ENCODE measurements at places on chromosomes 5 and 9. TPM values are rescaled to one million over a fixed set of nuclear protein-coding genes. Genes with fewer than 3 reads are reported as not detected.

Gene HTR1A
- total RNA-seq, result not detected

Gene CAAP1
- total RNA-seq, result 22.2 TPM

Gene DOLPP1
- total RNA-seq, result 11.1 TPM

Gene CNTLN
- total RNA-seq, result 3.0 TPM

Gene COL15A1
- 8.0 TPM for total RNA-seq

Gene PCDHGA12
- 6.8 TPM for total RNA-seq

Gene WNT8A
- total RNA-seq, result not detected

Gene SHOC1
- 0.91 TPM for total RNA-seq

Gene DCAF12
- 31.3 TPM for total RNA-seq

Gene QRFP
- not detected for total RNA-seq

Gene SAXO1
- 0.21 TPM for total RNA-seq

- DNase-seq, result no peak
These were observed 40.8 kb downstream of the FRMD3 start for GRCh38 chr9:83497441-83497840.

GRCh38 chr9:9790216-9790872 lies 822.5 kb downstream of the PTPRD start:
- no peak for DNase-seq

- no peak for DNase-seq
These were observed 100.2 kb downstream of the INSYN2B start for GRCh38 chr5:169880012-169880663.

GRCh38 chr5:88732181-88732633 lies 150.8 kb downstream of the MEF2C start:
- peak; percentile 62 for DNase-seq

- peak; percentile 73 for DNase-seq
These were observed 1.1 kb downstream of the SLC35A4 start for GRCh38 chr5:140565780-140566095.

GRCh38 chr5:167785901-167786300 lies 505.5 kb upstream of the WWC1 start:
- DNase-seq, result no peak

DNA sequence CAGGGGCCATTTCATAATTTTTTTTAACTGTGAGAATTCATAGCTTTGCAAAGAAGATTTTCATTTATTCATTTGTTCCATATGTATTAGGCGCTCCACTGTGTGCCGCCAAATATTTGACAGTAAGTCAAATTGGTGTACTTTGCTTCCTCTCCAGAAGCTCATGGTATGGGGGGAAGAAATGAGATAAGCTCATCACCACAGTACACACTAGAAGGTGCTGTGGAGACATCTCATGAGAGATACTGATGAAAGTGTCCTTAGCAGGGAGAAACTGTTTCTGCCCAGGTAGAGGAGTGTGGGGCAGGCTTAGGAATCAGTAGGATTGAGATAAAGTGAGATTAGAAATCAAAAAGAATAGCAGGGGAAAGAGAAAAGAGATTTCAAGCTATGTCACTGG lies 136.2 kb downstream of the CDH6 start:
- no peak for DNase-seq

DNA sequence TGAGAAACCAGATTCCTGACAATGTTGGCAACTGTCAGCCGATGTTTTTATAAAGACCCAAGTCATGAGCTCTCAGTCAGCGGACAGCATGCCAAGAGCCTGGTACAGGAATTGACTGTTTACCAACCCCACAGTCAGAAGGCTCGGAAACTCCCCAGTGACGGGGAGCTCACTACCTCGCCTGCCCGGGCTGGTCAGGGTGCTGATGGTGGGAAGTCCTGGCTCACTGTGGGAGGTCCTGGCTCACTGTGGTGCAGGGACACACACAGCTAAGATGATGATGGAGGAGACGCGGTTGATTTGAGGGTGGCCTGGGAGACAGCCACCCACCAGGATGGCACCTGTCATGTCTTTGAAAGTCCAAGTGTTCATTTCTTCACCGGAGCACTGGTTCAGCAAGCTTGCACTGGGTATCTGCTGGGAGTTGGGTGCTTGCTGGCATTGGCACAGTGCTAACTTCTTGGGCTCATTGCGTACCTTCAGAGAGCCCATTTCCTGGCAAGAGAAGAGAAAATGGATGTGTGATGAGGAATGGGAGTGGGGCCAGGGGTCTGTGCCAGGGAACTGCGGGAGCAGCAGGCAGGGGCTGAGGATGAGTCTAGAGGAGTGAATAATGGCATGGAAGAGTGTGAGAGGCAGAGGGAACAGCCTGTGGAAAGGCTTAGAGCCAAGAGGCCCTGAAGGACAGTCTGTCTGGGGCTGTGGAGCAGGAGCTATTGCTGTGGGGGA lies 15.3 kb downstream of the ASS1 start:
- DNase-seq, result no peak

GRCh38 chr5:60248901-60249300 lies 355.4 kb upstream of the PDE4D start:
- no peak for DNase-seq

GRCh38 chr5:170169996-170170395 lies 62.8 kb upstream of the C5orf58 start:
- no peak for DNase-seq

DNA sequence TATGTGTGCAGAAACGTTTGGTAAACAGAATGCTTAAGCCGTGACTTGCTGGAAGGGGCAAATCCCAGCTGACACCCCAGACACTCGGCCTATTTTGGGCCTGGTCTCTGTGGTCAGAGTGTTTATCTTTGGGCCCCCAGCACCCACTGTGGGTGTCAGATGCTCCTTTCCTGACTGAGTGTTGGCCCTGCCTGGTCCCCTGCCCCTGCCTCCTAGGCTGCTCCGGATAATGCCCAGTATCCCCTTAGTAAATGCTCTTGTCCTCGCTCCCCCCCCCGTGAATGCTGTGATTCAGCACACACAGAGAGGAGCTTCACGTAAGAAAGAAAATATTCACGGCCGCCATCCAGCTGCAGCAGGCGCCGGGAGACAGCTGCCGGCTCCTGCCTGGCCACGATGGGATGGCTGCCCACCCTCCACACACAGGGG lies 11.3 kb upstream of the ANGPTL2 start:
- peak; percentile 86 for DNase-seq

DNA sequence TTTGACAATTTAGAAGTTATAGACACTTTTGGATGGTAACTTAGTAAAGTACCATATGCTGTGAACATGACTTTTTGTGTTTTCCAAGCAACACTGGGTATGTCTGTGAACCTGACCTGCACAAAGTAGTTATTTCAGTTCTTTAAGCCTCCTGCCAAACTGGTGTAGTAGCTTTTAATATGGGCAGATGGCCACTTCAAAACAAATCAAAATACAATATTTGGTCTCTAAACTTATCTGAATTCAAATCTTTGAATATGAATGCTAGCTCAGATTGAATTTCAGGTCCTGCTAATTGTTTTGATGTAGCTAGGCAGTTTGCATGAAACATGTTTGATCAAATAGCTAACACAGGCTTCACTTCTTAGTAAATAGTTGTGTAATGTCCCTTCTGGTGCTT lies 1176.7 kb upstream of the CDH9 start:
- DNase-seq, result no peak

DNA sequence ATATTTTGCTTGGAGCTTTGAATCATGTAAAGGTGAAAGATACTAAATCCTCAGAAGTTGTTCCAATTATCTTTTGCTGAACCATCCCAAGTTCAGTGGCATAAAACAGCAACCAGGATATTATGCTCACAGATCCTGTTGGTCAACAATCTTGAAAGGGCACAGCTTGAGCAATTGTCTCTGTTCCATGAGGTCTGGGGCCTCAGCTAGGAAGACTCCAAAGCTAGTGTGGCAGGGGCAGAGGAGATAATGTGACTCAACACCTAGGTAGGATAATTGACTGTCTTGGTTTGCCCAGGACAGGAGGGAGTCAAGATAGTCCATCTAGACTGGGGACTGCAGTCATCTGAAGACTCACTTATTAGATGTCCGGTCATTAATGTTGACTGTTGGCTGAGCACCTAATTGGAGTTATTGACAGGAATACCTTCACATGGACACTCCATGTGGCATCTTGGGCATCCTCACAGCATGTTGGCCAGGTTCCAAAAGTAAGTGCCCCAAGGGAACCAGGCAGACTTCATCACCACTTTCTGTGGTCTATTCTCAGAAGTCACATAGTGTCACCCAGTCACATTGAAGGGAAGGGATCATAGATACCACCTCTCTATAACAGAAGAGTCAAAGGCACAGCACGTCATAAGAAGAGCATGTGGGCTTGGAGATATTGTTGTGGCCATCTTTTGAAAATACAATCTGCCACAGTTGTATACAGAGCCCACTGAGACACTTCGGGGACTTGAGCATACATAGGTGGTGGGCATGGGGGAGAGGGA lies 88.4 kb upstream of the GPBP1 start:
- DNase-seq, result no peak

DNA sequence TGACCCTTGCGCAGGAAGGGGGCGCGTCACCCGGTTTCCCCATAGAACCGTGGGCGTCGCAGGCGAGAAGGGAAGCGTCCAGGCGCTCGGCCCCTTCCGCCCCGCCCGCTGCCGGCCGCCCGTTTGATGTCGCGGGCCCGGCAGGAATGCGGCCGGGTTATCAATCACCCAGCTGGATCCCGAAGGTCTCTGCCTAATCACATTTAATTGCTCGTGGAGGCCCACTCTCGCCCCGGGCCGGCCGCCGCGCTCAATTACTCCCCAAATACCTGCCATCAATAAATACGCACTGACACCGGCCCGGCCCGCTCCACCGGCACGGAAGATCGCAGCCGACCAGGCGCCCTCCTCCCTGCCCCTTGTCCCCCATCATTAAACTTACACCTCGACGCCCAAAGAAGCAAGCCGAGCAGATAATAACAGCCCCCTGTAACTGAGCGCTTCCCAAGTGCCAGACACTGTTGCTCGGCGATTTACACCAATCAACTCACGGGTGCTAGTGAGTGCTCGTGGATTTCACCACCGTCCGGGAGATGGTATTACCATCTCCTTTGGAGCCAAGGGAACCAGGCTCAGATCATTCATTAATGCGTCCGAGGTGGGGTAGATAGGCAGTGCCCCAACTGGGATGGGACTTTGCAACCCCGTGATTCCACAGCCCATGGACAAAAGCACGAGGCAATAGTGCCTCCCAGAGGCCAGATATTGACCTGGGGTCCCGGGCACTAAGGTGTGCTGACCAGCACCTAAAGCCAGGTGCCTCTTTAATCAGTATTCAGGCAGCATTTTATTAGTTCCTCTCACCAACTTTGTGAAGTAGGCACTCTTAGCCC lies 11.3 kb downstream of the MSX2 start:
- DNase-seq, result no peak

- no peak for DNase-seq
These were observed 110.9 kb downstream of the NXNL2 start for GRCh38 chr9:88645879-88646199.

- DNase-seq, result no peak
These were observed 130.3 kb downstream of the CDC42SE2 start for GRCh38 chr5:131394128-131394527.

GRCh38 chr5:75348241-75348640 lies 11.2 kb downstream of the HMGCR start:
- DNase-seq, result no peak

DNA sequence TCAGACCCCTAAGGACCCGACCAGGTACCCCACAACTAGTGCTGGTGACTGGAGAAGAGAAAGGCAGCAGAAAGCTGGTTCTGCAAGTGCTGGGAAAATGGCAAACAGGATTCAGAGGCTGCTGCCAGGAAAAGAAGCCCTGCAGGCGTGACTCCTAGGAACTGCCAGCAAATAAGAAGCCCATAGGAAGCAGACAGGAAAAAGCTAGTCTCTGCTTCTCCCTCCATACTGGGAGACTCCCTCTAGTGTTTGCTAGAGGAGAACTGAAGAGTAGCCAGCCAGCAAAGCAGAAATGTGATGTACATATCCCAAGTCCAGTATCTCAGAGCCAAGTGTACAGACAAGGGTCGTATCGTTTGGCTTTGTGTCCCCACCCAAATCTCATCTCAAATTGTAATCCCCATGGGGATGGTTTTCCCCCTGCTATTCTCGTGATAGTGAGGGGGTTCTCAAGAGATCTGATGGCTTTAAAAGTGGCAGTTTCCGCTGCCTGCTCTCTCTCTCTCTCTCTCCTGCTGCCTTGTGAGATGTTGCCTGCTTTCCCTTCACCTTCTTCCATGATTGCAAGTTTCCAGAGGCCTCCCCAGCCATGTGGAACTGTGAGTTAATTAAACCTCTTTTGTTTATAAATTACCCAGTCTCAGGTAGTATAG lies 38.1 kb upstream of the TUSC1 start:
- DNase-seq, result no peak

GRCh38 chr5:65150599-65151304 lies 331.0 kb downstream of the ADAMTS6 start:
- no peak for DNase-seq

GRCh38 chr5:149382517-149383220 lies 3.6 kb upstream of the IL17B start:
- DNase-seq, result no peak

DNA sequence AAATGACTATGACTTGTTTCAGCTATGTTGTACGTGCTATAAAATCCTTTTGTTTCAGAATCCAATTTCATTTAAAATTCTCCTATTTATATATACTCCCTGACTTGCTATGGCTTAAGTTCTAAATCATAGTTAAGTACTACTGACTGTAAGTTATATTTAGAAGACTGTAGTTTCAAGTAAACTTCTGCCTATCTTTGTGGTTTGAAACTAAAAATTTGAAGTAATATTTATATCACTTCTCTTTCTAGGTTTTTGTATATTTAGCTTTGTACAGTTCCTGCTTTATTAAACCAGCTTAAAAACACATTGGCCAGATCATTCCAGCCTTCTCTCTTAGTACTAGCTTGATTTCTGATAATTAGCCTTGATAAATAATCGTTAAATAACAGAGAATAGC lies 196.3 kb downstream of the MLLT3 start:
- DNase-seq, result no peak

- no peak for DNase-seq
These were observed 28.7 kb downstream of the TGFBI start for GRCh38 chr5:136057401-136058038.

DNA sequence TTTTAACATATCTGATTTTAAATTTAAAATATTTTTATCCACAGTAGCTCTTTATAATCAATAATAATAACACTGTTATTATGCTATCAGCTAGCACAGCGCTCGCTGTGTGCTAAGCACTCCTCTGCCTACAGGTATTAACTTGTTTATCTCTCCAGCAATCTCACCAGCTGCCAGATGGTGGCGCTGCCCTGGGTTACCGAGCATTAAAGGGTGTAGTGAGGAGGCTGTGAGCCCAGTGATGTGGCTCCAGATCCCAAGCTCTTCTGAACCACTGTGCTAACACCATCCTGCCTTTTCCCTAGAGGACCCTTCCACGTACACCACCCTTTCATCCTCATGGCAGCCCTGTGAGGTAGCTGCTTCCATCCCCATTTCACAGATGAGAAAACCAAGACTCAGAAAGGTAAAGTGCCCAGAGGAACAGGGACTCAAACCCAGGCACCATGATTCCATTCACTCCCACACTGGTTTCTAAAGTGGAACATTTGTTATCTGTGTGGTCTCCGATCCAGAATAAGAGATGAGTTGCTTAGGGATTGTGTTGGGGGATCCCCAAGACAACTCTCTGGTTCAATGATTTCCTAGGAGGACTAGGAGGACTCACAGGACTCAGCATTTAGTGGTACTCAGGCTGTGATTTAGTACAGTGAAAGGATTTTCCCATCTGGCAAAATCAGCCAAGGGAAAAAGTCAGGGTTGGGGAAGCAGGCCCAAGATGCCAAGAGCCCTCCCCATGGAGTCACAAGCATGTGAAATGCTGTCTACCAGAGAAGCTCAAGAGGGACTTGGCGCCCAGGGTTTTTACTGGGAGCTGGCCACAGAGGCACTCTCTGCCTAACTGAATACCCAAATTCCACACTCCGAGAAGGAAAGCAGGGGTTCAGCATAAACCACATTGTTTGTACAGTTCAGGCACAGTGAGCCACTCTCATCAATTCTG lies 7.0 kb downstream of the IGFBPL1 start:
- no peak for DNase-seq

GRCh38 chr5:121386334-121386733 lies 465.3 kb upstream of the FTMT start:
- no peak for DNase-seq

All from suprapubic skin (tissue), 4 donors.